ENCODE measurements at places on chromosomes 5 and 9.
A peak's percentile ranks its signal among the peaks of the same experiment; 100 is the strongest.

DNA sequence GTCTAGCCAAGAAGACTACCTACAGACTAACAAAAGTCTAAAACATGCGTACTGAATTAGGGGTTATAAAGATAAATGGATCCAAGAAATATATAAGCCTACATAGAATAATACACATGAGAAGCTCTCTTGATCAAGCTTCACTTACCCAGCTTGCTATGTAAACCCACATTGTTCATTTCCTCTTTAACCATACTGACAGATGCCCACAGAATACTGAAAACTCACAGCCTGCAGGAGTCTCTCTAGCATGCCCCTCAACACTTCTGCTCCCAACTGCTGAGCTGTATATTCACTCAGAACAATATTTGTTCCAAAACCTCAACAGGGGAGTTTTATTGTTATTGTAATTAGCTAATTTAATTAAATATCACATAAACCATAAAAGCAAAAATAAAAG is 52.4 kb downstream of the RFX3 start:
- peaks cover 2% of the 10 kb centered on the region for H3K4me1 ChIP-seq
- H3K27ac ChIP-seq = no peak overlapping the region
- H3K4me3 ChIP-seq = no peak overlapping the region
- no peaks in the 10 kb centered on the region for H3K27me3 ChIP-seq
- no peak for DNase-seq

DNA sequence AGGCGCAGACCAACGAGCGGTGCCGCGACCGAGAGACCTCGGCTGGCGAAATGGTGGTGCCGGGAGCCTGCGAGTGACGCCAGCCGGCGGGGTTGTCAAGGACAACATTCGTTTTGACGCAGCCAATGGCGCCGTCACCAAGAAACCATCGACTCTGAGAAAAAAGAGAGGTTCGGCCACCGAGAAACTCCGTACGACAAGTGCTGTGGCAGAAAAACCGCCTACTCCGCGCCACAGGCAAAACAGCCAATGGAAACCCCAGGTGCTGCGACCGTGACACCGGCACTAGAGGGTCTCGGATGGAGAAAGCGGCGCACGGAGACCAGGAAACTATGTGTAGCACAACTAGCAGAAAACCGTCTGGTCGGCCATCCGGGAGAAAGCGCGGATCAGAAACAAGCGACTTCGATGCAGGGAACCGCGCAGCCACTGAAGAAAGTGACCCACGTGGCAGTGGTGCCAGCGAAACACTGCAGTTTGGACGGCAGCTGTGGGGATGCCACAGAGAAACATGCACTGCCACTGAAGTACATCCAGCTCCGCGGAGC is 88.8 kb downstream of the ANXA2R start:
- H3K27ac ChIP-seq = peak overlapping the region; percentile 82
- no peaks in the 10 kb centered on the region for H3K27me3 ChIP-seq
- peaks cover 15% of the 10 kb centered on the region for H3K4me1 ChIP-seq
- no peaks in the 10 kb centered on the region for H3K36me3 ChIP-seq
- H3K4me3 ChIP-seq = peak overlapping the region; percentile 30
- no peak for DNase-seq

DNA sequence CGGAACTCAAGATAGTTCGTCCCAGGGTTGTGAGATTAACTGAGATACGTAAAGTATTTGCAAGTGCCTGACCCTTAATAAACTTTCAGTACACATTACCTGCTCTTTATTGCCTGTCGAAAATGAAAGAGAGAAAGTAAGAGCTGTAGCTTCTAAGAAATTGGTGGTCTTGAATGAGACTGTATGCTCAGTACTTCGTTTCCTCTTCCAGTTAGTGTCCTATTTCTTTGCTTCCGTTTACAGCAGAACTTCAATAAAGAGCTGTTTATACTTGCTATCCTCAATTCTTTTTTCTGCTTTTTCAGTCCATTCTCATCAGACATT is 534 bp downstream of the SRFBP1 start:
- peak overlapping the region; percentile 98 for H3K4me3 ChIP-seq
- no peaks in the 10 kb centered on the region for H3K27me3 ChIP-seq
- H3K36me3 ChIP-seq = no peaks in the 10 kb centered on the region
- peaks cover 8% of the 10 kb centered on the region for H3K4me1 ChIP-seq
- peak overlapping the region; percentile 94 for H3K27ac ChIP-seq

DNA sequence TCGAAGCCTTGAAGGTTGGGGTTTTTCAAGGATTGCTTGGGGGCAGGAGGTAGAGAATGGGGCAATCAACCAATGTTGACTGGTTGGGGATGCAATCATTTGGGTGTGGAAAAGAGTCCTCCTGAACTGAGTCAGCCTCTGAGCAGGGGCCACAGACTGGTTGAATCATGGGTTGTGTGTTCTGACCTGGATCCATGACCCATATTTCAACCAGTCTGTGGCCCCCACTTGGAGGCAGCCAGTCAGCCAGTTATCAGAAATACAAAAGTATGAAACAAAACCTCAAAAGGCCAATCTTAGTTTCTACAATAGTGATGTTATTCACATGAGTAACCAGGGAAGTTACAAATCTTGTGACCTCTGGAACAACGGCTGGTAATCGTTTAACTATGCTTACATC is 81.4 kb upstream of the RANBP6 start:
- H3K4me3 ChIP-seq = no peak overlapping the region
- peaks cover 25% of the 10 kb centered on the region for H3K4me1 ChIP-seq
- no peaks in the 10 kb centered on the region for H3K27me3 ChIP-seq

DNA sequence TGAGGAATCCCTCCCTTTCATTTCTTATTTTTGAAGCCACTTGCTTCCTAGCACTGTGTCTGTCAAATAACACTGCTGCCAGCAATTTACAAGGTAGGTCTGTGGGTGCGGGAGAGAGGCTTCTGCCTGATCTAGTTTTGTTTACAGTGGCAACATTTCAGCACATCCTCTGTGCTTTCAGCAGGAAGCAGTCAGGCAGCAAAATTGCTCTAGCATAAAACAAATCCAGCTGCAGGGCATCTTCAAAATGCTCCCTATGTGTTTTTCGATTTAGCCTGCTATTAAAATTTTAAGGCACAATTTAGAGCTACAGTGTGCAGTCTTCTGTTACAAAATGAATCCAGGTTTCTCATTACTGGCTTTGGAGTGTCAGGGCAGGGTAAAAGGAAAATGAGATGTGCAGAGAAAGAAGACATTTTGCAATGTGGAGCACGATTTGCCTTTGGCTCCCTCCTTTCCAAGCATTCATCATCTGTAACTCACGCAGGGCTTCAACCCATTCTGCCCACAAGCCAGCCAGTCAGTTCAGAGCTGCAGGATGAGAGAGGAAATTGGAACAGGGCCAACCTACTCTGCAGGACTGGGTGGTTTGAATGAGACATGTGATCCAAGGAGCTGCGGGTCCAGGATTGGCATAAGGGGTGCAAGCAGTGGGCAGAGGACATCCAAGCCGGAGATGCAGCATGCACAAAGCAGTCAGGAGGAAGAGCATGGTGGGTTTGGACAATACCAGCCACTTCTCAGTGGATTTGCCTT is 143.4 kb upstream of the APC start:
- peaks cover 12% of the 10 kb centered on the region for H3K27me3 ChIP-seq
- H3K4me3 ChIP-seq = no peak overlapping the region
- H3K4me1 ChIP-seq = no peaks in the 10 kb centered on the region
- no peaks in the 10 kb centered on the region for H3K36me3 ChIP-seq

GRCh38 chr9:126676102-126676684 is 62.5 kb downstream of the LMX1B start:
- no peak for DNase-seq
- no peak overlapping the region for H3K27ac ChIP-seq
- H3K36me3 ChIP-seq = no peaks in the 10 kb centered on the region
- peaks cover 2% of the 10 kb centered on the region for H3K4me1 ChIP-seq

DNA sequence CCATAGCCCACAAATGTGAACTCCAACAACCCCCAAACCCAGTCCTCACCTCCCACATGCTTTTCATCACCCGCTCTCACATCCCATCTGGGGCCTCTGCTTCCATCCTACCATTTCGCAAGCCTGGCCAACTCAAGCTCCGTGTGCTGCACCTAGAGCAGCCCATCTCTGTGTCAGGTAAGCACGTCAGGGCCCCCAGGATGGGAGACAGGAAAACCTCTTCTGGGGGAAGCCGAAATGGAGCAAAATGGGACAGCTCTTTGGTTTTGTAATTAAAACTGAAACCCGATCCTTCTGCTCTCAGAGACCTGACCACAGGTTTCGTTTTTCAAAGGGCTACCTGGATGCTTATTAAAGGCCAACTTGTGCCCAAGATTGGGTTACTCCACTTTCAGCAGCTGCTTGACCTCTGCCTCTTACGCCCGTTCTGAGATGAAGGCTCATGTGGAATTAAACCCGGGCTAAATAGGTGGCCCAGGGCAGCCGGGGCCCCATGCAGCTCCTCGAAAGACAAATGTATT is 287.7 kb downstream of the SLIT3 start:
- H3K4me1 ChIP-seq = peaks cover 5% of the 10 kb centered on the region
- no peaks in the 10 kb centered on the region for H3K36me3 ChIP-seq
- H3K4me3 ChIP-seq = no peak overlapping the region
- H3K27ac ChIP-seq = no peak overlapping the region

DNA sequence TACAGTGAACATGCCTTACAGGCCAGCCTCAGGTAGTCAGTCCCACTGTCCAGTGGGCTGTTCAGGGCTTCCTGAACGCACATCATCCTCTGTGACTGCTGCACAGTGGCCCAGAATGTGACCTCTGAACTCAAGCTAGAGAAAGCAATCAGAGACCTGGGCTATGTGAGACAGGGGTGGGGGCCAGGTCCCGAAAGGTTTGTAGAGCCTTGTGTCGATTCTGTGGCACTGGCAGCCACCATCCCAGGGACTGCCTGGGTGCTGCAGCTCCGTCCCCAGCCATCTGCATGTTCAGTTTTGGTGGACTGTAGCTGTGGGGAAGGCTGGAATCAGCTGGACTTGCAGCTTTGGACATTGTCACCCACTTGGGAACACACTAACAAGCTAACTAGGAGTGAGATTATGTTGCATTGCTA is 47.7 kb downstream of the MVB12B start:
- no peak overlapping the region for H3K4me3 ChIP-seq
- no peaks in the 10 kb centered on the region for H3K36me3 ChIP-seq
- no peak for DNase-seq

- H3K27me3 ChIP-seq = no peaks in the 10 kb centered on the region
- H3K4me1 ChIP-seq = peaks cover 23% of the 10 kb centered on the region
Measured at GRCh38 chr5:9544056-9544455, 1.8 kb downstream of the SEMA5A start.

DNA sequence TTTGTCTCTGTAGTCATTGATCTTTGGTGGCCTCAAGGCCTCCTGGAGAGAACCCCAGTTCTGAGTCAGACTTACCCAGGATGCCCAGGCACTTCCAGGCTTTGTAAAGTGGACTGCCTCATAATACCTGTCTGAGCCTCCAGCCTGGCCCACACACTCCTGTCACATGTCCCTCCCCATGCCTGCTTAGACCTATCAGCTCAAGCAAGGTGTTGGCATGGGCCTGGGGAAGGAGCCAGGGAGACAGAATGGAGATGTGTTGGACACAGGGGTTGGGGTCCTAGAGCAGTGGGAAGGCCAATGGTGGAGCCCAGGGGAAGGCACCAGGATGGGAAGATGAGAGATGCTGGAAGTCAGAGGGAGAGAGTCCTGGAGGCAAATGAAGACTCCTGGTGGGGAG is 136.2 kb downstream of the CFAP90 start:
- no peaks in the 10 kb centered on the region for H3K36me3 ChIP-seq
- no peak overlapping the region for H3K4me3 ChIP-seq
- H3K27me3 ChIP-seq = no peaks in the 10 kb centered on the region
- peaks cover 14% of the 10 kb centered on the region for H3K4me1 ChIP-seq

DNA sequence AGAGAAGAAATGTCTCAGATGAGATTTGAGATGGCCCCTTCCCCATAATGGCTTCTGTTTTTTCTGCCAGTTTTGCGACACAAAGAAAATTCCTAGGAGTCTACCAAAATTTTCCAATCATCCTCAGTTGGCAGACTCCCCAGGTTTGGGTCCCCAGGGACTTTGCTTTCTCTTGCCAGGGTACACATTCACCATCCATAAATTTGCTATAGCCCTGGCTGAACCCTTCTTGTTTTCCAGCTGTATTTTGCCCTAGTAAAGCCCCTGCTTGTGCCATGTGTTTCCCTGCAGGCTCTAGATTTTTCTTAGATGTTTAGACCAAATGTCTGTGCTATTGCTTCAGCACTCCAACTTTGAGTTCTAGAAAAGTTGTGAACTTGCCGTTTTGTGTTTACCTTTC is 283.2 kb downstream of the ANXA1 start:
- no peaks in the 10 kb centered on the region for H3K27me3 ChIP-seq
- no peaks in the 10 kb centered on the region for H3K36me3 ChIP-seq
- H3K4me1 ChIP-seq = no peaks in the 10 kb centered on the region
- no peak for DNase-seq

- no peaks in the 10 kb centered on the region for H3K27me3 ChIP-seq
- no peaks in the 10 kb centered on the region for H3K4me1 ChIP-seq
- H3K27ac ChIP-seq = no peak overlapping the region
Measured at GRCh38 chr9:78405461-78405860, 108.5 kb downstream of the PSAT1 start.

- no peaks in the 10 kb centered on the region for H3K36me3 ChIP-seq
- H3K27ac ChIP-seq = peak overlapping the region; percentile 97
- H3K27me3 ChIP-seq = no peaks in the 10 kb centered on the region
- H3K4me3 ChIP-seq = peak overlapping the region; percentile 90
Measured at GRCh38 chr9:132943651-132944293, 644 bp downstream of the TSC1 start.

- H3K27ac ChIP-seq = no peak overlapping the region
- no peak overlapping the region for H3K4me3 ChIP-seq
- peaks cover 23% of the 10 kb centered on the region for H3K36me3 ChIP-seq
Measured at GRCh38 chr5:132637241-132637640, 20.7 kb upstream of the IL13 start.

DNA sequence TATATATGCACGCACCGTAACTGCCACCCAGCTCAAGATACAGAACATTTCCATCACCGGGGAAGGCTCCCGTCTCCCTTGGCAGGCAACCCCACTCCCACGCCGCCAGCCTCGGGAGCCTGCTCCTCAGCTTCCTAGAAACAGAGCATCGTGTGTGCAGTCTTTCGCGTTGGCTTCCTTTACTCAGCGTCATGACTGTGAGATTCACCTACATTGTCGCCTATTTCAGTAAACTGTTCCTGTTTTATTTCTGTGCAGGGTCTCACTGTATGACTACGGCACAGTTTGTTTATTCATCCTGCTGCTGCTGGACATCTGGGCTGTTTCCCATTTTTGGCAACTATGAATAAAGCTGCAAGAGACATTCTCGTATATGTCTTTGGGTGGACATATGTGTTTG is 90.7 kb downstream of the STK10 start:
- peaks cover 10% of the 10 kb centered on the region for H3K4me1 ChIP-seq
- H3K36me3 ChIP-seq = peaks cover 29% of the 10 kb centered on the region
- no peak overlapping the region for H3K27ac ChIP-seq

DNA sequence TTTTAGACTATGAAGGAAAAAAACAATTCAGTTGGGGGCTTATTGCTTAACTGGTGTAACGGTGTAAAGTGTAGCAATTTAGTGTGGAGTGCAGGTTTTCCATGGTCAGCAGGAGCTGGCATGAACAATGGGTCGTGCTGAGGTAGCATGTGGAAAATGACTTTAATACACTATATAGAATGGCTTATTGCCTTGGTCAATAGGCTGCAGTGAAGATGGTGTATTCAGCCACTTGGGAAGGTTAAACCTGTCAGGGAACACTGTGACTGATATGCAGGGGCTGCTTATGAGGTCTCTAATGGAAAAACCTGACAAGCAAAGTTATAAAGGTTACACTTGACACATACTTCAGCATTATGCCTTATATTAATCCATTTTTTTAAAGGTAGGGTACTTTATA is 764.7 kb upstream of the ARRDC3 start:
- DNase-seq = no peak
- no peaks in the 10 kb centered on the region for H3K36me3 ChIP-seq
- no peaks in the 10 kb centered on the region for H3K27me3 ChIP-seq
- no peak overlapping the region for H3K4me3 ChIP-seq
- H3K27ac ChIP-seq = no peak overlapping the region

- H3K27me3 ChIP-seq = no peaks in the 10 kb centered on the region
- peak; percentile 60 for DNase-seq
Measured at GRCh38 chr5:43066799-43067741, 27.0 kb upstream of the ANXA2R start.

- H3K36me3 ChIP-seq = peaks cover 14% of the 10 kb centered on the region
- peaks cover 3% of the 10 kb centered on the region for H3K4me1 ChIP-seq
Measured at GRCh38 chr5:126814721-126815404, 37.9 kb downstream of the LMNB1 start.

Measured in keratinocyte (primary cell).